Naive thymus-derived CD8-positive, alpha-beta T cell (primary cell): ENCODE measurements at places on chromosomes 7 and 10. TPM values are rescaled to one million over a fixed set of nuclear protein-coding genes. Genes with fewer than 3 reads are reported as not detected.

PPP1R3C gene
- polyA plus RNA-seq, result not detected

GBX1 gene
- not detected for polyA plus RNA-seq

LAMB1 gene
- 0.37 TPM for polyA plus RNA-seq

ALOX5 gene
- 1.8 TPM for polyA plus RNA-seq

LIPM gene
- polyA plus RNA-seq, result not detected

ADCY1 gene
- polyA plus RNA-seq, result 0.04 TPM

NXPH1 gene
- not detected for polyA plus RNA-seq

VGF gene
- polyA plus RNA-seq, result not detected

ASZ1 gene
- not detected for polyA plus RNA-seq

VPS50 gene
- polyA plus RNA-seq, result 14.7 TPM

ST8SIA6 gene
- polyA plus RNA-seq, result not detected
